CD8-positive, alpha-beta T cell (primary cell): ENCODE measurements at places on chromosomes 2 and 18.

DNA sequence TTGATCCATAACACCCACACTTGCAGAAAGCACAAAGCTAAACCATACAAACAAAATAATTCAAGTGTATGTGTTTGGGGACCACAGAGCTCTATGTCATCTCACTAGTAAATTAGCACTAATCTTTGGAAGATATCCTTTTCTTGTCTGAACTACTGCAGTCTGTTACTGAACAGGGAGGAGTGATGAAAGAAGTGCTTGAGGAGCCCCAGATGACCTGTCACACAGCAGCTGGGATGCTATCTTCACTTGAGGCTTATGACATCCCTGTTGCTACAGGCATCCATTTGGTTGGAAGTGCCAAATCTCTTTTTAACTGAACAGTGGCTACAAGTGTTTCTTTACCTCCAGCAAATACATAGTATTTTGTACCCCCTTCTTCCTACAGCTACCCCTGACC lies 386.3 kb upstream of the CHAC2 start:
- no peak for DNase-seq

DNA sequence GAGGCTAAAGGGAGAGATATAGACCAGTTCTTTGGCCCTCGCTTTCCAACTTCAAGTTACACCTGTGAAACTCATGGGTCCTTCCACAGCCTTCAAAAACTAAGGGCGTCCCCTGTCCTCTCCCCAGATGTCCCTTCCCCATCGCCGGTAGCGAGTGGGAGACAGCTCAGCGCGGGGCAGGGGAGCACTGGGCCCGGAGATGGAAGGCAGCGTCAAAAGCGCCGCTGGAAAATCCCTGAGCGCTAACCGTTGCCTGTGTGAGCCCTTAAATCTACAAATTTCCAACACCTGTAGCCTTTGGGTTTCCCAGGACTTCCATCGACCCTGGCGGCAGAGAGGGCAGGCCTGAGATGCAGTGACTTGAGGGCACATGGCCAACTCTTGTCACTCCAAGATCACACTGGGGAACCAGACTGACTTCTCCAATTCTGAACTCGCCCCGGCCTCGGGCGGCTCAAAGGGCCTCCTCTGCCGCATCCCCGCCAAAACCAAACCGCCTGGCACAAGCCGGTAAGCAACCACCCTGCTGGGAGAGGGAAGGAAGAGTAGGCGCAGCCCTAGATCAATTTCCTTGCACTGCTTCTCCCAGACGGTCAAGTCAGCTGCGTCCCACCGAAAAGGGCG lies 879 bp upstream of the EPAS1 start:
- peak; percentile 30 for DNase-seq

GRCh38 chr2:164617466-164617865 lies 3.8 kb downstream of the GRB14 start:
- DNase-seq: no peak

- no peak for DNase-seq
Measured at GRCh38 chr2:120303177-120303576, 42.8 kb upstream of the INHBB start.

DNA sequence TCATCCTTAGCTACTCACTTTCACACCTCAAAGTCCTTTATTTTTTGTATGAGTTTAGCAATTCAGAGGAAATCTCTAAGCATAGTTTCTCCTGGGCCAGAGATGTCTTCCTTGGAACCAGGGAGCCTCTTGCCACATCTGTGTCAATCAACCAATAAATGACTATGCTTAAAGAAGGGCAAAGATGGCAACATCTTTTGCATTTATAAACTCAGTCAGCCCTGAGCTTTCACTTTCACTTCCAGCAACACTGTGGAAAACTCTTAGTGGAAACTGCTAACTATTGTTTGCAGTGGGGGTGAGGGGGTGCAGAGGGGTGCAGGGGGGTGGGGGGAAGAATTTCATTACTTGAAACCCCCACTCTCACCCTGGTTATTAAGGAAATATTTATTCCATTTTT lies 3.4 kb downstream of the ACVR1C start:
- DNase-seq: no peak

- DNase-seq: no peak
Measured at GRCh38 chr18:31555971-31556747, 35.5 kb upstream of the TTR start.

GRCh38 chr2:236899146-236899545 lies 186.5 kb upstream of the COPS8 start:
- no peak for DNase-seq

DNA sequence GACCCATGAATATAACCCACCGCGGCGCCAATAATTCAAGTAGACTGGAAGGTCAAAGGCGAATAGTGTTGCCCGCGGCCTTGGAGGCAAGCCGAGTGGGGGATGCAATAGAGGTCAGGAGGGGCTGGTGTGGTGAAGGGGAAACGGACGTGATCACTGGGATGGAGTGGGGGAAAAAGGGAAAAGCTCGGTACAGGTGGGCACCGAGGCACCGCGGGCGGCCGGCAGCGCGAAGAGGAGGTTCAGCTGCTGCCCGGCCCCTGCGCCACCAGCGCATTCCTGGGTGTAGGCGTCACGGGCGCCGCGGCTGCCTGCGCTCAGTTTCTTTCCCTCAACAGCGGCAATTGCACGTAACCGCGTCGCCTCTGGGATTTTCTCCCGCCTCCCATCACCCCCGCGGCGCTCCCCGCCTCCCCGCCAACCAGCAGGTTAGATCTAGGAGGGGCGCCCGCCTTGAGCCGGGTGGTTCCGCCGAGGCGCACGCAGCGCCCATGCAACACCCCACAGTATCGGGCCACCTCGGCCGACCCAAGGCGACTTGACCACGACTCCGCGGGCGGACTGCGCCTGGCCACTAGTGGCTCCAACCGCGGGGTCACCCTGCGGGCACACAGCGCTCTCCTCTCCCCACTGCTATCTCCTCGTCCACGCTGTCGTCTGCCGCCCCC lies 1.5 kb downstream of the RND3 start:
- no peak for DNase-seq

- DNase-seq: no peak
Measured at GRCh38 chr2:213066443-213066743, 85.0 kb downstream of the IKZF2 start.

- DNase-seq: no peak
Measured at GRCh38 chr2:42085706-42086487, 38.1 kb downstream of the PKDCC start.

- no peak for DNase-seq
Measured at GRCh38 chr2:184197413-184197812, 400.9 kb upstream of the ZNF804A start.

GRCh38 chr2:95301876-95302641 lies 4.9 kb downstream of the KCNIP3 start:
- DNase-seq: no peak

- DNase-seq: no peak
Measured at GRCh38 chr2:175931805-175932204, 70.3 kb downstream of the LNPK start.
